SJSA1 (cell line): ENCODE measurements at places on chromosomes 1 and 21. TPM values are rescaled to one million over a fixed set of nuclear protein-coding genes. Genes with fewer than 3 reads are reported as not detected.

CFHR2 gene
- total RNA-seq: not detected in 2 replicates

MTARC1 gene
- total RNA-seq: not detected in 2 replicates

PADI1 gene
- total RNA-seq: 0.34 and 1.5 TPM in 2 replicates

VWA5B1 gene
- total RNA-seq: not detected in 2 replicates

TNNI3K gene
- total RNA-seq: not detected in 2 replicates

RHD gene
- total RNA-seq: not detected in 2 replicates

KISS1 gene
- 190 and 222 TPM in 2 replicates for total RNA-seq

OR2M3 gene
- not detected in 2 replicates for total RNA-seq
